CD8-positive, alpha-beta memory T cell (primary cell): ENCODE measurements at places on chromosomes 1 and 21. TPM values are rescaled to one million over a fixed set of nuclear protein-coding genes. Genes with fewer than 3 reads are reported as not detected.

- DNase-seq: no peak
- H3K27ac ChIP-seq: no peak overlapping the region
- H3K4me3 ChIP-seq: no peak overlapping the region
- no peaks in the 10 kb centered on the region for H3K27me3 ChIP-seq
- no peaks in the 10 kb centered on the region for H3K36me3 ChIP-seq
Observed at GRCh38 chr1:206518206-206518605, 10.9 kb downstream of the RASSF5 start.

- H3K36me3 ChIP-seq: no peaks in the 10 kb centered on the region
- H3K4me3 ChIP-seq: no peak overlapping the region
- no peaks in the 10 kb centered on the region for H3K27me3 ChIP-seq
- H3K27ac ChIP-seq: no peak overlapping the region
- no peaks in the 10 kb centered on the region for H3K4me1 ChIP-seq
- no peak for DNase-seq
Observed at GRCh38 chr1:193905288-193906085, 719.1 kb upstream of the B3GALT2 start.

- peak overlapping the region; percentile 78 for H3K27ac ChIP-seq
- peaks cover 5% of the 10 kb centered on the region for H3K4me1 ChIP-seq
- H3K4me3 ChIP-seq: peak overlapping the region; percentile 65
- DNase-seq: no peak
- no peaks in the 10 kb centered on the region for H3K36me3 ChIP-seq
Observed at GRCh38 chr1:109282497-109282951, 421 bp downstream of the PSRC1 start.

GRCh38 chr1:159653201-159653600, 61.2 kb downstream of the CRP start:
- no peaks in the 10 kb centered on the region for H3K36me3 ChIP-seq
- H3K27ac ChIP-seq: no peak overlapping the region
- no peaks in the 10 kb centered on the region for H3K4me1 ChIP-seq
- H3K27me3 ChIP-seq: no peaks in the 10 kb centered on the region

DNA sequence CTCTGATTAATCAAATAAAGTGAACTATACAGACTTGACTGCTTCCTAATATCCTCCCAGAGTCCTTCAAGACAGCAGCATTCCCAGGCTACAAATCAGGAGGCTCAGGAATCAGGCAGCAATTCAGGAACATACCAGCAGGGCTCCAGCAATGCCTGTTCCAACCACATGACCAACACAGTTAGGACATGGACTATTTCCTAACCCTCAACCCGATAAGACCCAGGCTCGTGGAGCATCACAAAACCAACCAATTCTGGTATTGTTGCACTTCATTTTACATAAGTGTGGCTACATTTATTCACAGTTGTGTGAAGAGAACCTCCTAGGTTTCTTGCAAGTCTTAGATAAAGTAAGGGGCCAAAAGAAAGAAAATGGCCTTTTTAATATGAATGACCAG, 546.2 kb upstream of the ADGRL2 start:
- no peaks in the 10 kb centered on the region for H3K4me1 ChIP-seq
- H3K27ac ChIP-seq: no peak overlapping the region
- no peak overlapping the region for H3K4me3 ChIP-seq
- DNase-seq: no peak

DNA sequence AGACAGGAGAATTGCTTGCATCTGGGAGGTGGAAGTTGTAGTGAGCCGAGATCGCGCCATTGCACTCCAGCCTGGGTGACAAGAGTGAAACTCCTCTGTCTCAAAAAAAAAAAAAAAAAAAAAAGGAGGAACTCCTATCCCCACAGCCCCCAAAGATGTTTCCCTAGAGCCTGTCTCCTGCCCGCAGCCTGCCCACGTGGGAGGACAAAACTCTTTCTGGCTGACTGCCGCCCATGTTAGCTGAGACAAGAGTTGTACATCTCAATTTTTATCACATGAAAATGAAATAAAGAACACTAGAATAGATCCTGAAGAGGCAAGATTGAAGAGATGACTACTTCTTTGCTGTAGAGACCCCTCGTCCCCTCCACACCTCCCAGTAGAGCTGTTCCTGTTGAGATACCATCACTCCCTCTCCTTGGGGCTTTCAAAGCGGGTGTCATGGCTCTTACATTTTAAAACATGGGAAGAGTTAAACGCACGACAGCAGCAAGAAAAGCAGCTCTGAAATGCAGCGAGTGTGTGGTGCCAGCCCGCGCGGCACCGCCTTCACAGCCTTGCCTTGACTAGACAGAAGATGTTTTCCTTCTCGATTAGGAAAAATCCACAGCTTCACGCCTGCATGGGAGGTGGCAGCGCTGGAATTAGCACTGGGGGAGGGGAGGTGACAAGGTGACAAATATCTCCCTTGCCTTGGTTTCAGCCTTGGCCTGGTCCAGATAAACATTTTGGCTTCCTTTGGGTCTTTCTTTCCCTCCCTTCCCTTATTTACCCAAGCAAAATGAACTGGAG, 253.4 kb upstream of the CSF3R start:
- no peak overlapping the region for H3K27ac ChIP-seq
- no peaks in the 10 kb centered on the region for H3K27me3 ChIP-seq
- no peak overlapping the region for H3K4me3 ChIP-seq
- DNase-seq: no peak
- H3K36me3 ChIP-seq: no peaks in the 10 kb centered on the region

DNA sequence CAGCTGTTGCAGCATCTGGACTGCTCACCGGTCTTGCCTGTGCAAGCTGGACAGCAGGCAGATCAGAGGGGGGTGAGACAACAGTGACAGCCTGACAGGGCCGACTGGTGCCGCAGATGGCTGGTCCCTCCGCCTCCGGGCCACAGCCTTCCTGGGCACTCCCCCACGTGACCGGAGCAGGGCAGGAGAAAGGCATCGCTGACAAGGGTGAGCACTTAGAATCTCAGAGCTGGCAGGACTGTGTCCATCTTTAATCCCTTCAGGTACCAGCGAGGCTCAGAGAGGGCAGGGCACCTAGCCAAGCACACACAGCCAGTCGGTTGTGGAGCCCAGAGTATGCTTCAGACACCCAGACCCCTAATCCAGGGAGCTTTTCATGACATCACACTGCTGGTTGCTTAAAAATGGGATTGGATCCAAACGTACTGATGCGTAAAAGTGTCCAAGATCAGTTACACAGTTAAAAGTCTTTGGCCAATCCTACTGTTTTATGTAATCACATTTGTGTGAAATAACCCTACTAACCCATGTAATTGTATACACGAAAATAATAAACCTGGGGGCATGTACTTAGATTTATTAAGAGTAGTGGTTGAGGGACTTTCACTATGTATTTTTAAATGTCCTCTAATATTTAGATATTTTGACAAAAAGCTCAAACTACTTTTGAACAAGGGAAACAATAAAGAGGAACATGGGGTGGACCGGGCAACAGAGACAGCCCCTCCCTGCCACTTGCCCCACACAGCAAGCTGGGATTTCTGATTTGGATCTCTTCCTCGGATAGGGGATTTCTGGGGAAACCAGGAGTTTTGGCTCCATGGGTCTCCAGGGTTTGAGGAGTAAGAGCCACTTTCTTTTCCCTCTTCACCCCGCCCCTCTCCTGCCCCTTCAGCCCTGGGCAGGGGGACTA, 758 bp upstream of the CNTN2 start:
- H3K4me3 ChIP-seq: no peak overlapping the region
- no peaks in the 10 kb centered on the region for H3K36me3 ChIP-seq
- no peak overlapping the region for H3K27ac ChIP-seq
- DNase-seq: no peak
- no peaks in the 10 kb centered on the region for H3K4me1 ChIP-seq
- peaks cover 31% of the 10 kb centered on the region for H3K27me3 ChIP-seq

DEPDC1 gene
- 11.4 TPM for total RNA-seq

CDC20 gene
- 129 TPM for total RNA-seq

VASH2 gene
- total RNA-seq: 0.07 TPM
